ENCODE measurements at places on chromosomes 16 and 17. TPM values are rescaled to one million over a fixed set of nuclear protein-coding genes. Genes with fewer than 3 reads are reported as not detected.

RNF222 gene
- not detected for total RNA-seq

GLTPD2 gene
- total RNA-seq, result not detected

PLD6 gene
- total RNA-seq, result 5.0 TPM

WNK4 gene
- total RNA-seq, result 0.44 TPM

ARHGAP23 gene
- 0.83 TPM for total RNA-seq

HOXB9 gene
- total RNA-seq, result not detected

- no peaks in the 10 kb centered on the region for H3K27me3 ChIP-seq
- no peak for DNase-seq
- no peaks in the 10 kb centered on the region for H3K36me3 ChIP-seq
Observed at GRCh38 chr16:86061721-86062120, 162.8 kb downstream of the IRF8 start.

DNA sequence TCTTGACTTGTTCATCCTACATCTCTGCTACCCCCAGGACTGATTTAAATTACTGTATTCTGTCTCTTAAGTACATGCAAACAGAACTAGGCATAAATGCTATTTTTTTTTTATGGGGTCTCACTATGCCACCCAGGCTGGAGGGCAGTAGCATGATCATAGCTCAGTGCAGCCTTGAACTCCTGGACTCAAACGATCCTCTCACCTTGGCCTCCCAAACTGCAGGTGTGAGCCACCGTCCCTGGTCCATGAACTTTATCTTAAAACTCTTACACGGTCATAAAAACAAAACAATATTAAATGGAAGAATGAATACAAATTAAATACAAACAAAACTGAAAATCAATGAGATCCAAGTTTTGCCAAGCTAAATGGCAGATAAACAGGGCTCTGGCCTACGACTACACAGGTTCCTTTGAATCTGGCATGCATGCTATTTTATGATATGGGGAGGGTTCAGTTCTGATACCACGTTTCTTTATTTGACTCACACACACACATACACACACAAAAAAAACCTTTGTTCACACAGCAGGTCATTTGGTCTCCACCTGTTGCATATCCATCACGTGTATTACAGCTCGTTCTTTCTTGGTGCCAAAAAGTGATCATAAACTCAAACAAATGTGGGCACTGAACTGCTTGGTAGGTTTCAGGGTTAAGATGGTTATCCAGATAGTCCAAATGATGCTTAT lies 1.1 kb upstream of the PKD1L3 start:
- no peak for DNase-seq
- H3K4me3 ChIP-seq, result no peak overlapping the region
- H3K27me3 ChIP-seq, result peaks cover 4% of the 10 kb centered on the region
- H3K36me3 ChIP-seq, result no peaks in the 10 kb centered on the region
- H3K27ac ChIP-seq, result no peak overlapping the region

DNA sequence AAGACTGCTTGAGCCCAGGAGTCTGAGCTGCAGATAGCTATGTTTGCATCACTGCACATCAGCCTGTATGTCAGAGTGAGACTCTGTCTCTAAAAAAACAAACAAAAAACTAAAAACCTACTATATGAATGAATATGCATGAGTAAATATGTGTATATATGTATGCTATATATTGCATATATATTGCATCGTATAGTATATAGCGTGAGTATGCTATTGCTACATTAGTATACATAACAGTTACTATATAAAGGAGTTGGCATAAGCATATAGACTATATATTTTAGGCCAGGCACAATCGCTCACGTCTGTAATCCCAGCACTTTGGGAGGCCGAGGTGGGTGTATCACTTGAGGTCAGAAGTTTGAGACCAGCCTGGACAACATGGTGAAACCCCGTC lies 16.1 kb downstream of the DDX42 start:
- no peak for DNase-seq
- H3K4me1 ChIP-seq, result no peaks in the 10 kb centered on the region
- H3K27me3 ChIP-seq, result no peaks in the 10 kb centered on the region
- H3K4me3 ChIP-seq, result no peak overlapping the region

DNA sequence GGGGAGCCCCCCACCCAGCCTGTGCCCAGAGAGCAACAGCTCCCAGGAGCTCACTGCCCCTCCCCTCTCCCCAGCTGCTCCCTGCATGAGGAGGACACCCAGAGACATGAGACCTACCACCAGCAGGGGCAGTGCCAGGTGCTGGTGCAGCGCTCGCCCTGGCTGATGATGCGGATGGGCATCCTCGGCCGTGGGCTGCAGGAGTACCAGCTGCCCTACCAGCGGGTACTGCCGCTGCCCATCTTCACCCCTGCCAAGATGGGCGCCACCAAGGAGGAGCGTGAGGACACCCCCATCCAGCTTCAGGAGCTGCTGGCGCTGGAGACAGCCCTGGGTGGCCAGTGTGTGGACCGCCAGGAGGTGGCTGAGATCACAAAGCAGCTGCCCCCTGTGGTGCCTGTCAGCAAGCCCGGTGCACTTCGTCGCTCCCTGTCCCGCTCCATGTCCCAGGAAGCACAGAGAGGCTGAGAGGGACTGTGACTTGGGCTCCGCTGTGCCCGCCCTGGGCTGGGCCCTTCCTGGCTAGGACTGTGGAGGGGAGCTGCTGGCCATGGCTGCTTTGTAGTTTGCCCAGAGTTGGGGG lies 584 bp downstream of the TCAP start:
- peaks cover 20% of the 10 kb centered on the region for H3K36me3 ChIP-seq
- DNase-seq, result no peak

- H3K4me1 ChIP-seq, result peaks cover under 1% of the 10 kb centered on the region
- no peaks in the 10 kb centered on the region for H3K27me3 ChIP-seq
- no peaks in the 10 kb centered on the region for H3K36me3 ChIP-seq
- no peak for DNase-seq
- no peak overlapping the region for H3K27ac ChIP-seq
Observed at GRCh38 chr17:76152591-76152990, 11.5 kb upstream of the FOXJ1 start.

- H3K4me1 ChIP-seq, result peaks cover 21% of the 10 kb centered on the region
- no peak for DNase-seq
- H3K27me3 ChIP-seq, result no peaks in the 10 kb centered on the region
- H3K27ac ChIP-seq, result peak overlapping the region; percentile 81
- peak overlapping the region; percentile 98 for H3K4me3 ChIP-seq
Observed at GRCh38 chr17:41917679-41918313, 955 bp downstream of the ACLY start.

DNA sequence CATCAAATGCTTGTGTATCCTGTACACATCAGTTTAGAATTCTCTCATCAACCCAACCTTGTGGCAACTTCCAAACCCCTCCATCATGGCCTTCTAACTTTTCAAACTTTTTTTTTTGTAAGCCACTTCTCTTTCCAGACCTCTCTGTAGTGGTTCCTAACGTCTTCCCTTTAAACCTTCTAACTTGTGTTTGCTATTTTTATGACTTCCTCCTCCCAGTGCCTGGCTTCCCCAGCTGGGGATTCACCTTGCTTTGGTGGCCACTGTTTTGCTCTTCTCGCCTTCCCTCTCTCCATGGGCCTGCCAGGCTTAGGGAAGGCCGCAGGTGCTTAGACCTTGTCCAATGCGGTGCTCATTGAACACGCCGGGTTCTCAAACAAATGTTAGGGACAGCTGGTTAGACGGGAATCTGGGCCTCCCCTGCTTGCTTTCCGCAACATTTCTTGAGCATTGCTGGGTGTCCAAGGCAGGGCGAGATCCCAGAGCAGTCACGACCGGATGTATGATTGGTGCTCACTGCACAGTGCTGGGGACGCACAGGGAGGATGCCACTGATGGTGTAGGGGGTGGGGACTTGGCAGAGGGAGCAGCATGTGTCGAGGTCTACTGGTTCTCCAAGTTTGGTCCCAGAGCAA lies 1.1 kb upstream of the XYLT2 start:
- no peaks in the 10 kb centered on the region for H3K36me3 ChIP-seq
- H3K4me1 ChIP-seq, result peaks cover 10% of the 10 kb centered on the region
- peak; percentile 25 for DNase-seq

DNA sequence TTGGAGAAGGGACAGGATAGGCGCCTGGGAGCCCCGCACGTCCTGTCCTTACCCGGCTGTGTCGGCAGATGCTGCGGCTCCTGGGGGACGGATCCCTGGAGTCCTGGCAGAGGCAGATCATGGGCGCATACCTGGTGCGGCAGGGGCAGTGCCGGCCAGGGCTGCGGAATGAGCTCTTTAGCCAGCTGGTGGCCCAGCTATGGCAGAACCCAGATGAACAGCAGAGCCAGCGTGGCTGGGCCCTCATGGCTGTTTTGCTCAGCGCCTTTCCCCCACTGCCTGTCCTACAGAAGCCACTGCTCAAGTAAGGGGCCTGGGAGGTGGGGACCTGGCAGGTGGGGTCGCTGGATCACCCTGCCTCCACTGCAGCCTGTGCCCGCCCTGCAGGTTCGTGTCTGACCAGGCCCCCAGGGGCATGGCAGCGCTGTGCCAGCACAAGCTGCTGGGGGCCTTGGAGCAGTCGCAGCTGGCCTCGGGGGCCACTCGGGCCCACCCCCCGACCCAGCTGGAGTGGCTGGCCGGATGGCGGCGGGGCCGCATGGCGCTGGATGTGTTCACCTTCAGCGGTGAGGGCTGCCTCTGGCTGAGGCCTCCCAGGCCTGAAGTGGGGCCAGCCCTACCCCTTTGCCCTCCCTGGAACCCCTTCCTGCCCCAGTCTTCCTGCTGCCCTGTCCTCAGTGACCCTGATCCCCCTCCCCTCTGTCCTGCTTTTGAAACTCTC lies 20.2 kb upstream of the SMIM5 start:
- DNase-seq, result no peak
- no peaks in the 10 kb centered on the region for H3K4me1 ChIP-seq
- H3K27me3 ChIP-seq, result no peaks in the 10 kb centered on the region
- H3K36me3 ChIP-seq, result peaks cover 1% of the 10 kb centered on the region

DNA sequence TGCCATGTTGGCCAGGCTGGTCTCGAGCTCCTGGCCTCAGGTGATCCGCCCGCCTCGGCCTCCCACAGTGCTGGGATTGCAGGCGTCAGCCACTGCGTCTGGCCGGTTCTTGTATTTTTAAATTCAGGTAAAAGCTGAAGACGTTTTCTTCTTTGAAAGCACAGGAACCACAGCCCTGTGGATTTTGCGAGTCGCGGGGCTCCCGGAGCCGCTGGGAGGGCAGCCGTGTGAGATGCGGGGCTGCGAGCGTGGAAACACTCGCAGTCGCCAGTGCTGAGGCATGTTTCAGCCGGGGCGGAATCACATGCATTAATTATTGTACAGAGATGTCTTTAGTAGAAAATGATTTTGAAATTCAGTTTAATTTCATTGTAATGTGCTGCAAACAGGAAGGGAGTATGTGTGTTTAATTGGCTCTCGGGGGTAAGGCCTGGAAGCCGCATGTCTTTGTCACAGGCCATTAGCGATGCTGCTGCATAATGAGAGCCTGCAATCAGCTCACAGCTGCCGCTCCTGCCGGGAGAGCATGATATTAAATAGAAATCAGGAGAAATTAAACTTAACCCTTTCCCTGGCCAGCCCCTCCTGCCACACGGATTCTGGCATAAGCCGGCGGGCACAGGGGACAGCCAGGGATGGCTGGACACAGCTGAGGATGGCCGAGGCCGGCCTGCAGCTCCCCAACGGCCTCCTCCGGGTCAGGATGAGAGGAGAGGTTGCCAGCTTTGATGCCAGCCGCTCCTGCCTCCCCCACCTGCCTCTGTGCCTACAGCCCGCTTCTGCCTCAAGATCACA lies 35.4 kb upstream of the CDH15 start:
- H3K27ac ChIP-seq, result no peak overlapping the region
- peaks cover 62% of the 10 kb centered on the region for H3K36me3 ChIP-seq
- no peak for DNase-seq
- H3K4me3 ChIP-seq, result no peak overlapping the region
- no peaks in the 10 kb centered on the region for H3K4me1 ChIP-seq
- H3K27me3 ChIP-seq, result no peaks in the 10 kb centered on the region

- no peaks in the 10 kb centered on the region for H3K27me3 ChIP-seq
- DNase-seq, result no peak
- no peak overlapping the region for H3K4me3 ChIP-seq
- H3K4me1 ChIP-seq, result peaks cover 5% of the 10 kb centered on the region
Observed at GRCh38 chr17:42485680-42486079, 27.0 kb downstream of the ATP6V0A1 start.

DNA sequence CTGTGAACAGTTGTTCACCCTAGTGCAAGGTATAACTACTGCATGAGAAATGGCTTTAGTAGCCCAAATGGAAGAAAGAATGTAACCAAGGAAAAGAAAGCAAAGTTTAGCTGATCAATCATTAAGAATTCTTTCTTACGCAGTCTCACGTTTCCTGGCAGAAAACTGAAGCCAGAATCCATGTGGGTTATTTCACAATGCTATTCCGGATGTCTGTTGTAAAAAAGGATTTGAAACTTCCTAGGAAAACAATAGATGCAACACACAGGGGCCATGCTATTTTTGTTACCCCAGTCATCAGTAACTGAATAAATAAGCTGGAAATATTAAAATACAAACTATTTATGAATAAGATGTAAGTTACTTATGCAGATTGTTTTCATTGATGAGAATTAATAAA lies 802.5 kb downstream of the CDH8 start:
- DNase-seq, result no peak
- H3K36me3 ChIP-seq, result no peaks in the 10 kb centered on the region
- H3K27me3 ChIP-seq, result no peaks in the 10 kb centered on the region
- no peak overlapping the region for H3K4me3 ChIP-seq
- H3K4me1 ChIP-seq, result no peaks in the 10 kb centered on the region

GRCh38 chr16:74778646-74779045 lies 4.0 kb upstream of the FA2H start:
- H3K27me3 ChIP-seq, result no peaks in the 10 kb centered on the region
- H3K4me1 ChIP-seq, result peaks cover 14% of the 10 kb centered on the region
- no peak overlapping the region for H3K4me3 ChIP-seq
- H3K27ac ChIP-seq, result no peak overlapping the region
- DNase-seq, result no peak

- H3K27ac ChIP-seq, result no peak overlapping the region
- H3K27me3 ChIP-seq, result no peaks in the 10 kb centered on the region
- H3K36me3 ChIP-seq, result peaks cover under 1% of the 10 kb centered on the region
- DNase-seq, result peak; percentile 71
- no peak overlapping the region for H3K4me3 ChIP-seq
Observed at GRCh38 chr16:70395345-70395901, 43.5 kb downstream of the ST3GAL2 start.

DNA sequence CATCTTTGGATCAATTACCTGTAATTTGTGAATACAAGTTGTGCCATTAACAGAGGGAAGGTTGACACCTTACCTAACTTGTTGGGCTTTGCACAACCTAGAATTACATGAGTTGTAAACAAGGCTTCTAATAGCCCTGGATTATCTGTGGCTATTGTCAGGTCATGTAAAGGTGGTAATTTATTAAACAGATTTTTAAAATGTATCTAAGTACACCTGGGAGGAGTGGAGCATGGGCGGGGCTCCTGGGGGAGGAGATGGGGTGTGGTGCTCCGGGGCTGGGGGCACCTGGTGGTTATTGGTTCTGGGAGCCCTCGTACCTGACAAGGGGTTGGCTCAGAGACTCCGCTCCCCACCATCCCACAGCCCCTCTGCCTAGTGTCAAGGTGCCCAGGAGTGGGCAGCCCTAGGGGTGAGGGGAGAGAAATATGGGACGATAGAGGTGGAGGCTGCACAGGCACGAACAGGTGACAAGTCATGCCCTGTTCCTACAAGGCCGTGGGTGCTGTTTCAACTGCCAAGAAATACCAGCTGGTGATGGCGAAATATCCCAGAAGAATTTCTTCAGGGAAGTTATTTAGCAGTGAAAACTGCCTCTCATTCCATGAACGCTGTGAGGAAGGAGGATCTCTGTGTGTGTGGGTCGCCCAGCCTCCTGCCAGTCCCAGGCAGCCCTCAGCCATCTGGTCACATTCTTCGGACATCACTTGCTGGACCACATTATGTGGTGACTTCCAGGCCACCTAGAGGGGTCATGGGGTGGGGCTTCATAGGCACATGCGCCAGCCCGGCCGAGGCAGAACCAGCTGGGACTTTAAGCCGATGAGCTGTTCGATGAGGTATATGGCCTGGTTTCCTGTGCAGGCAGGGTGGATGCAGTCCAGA lies 55.5 kb upstream of the IRX3 start:
- no peaks in the 10 kb centered on the region for H3K27me3 ChIP-seq
- H3K27ac ChIP-seq, result no peak overlapping the region
- H3K36me3 ChIP-seq, result no peaks in the 10 kb centered on the region
- no peaks in the 10 kb centered on the region for H3K4me1 ChIP-seq

Measured in B cell (primary cell).